Esophagus mucosa (tissue), 1 donor: ENCODE measurements at places on chromosomes 4 and X.

GRCh38 chrX:40933706-40934425 is 151.4 kb upstream of the USP9X start:
- no peak for ATAC-seq

- ATAC-seq: no peak
Observed at GRCh38 chr4:147349193-147349592, 131.7 kb upstream of the EDNRA start.

GRCh38 chrX:71102292-71102691 is 4.2 kb downstream of the CXorf65 start:
- no peak for ATAC-seq

DNA sequence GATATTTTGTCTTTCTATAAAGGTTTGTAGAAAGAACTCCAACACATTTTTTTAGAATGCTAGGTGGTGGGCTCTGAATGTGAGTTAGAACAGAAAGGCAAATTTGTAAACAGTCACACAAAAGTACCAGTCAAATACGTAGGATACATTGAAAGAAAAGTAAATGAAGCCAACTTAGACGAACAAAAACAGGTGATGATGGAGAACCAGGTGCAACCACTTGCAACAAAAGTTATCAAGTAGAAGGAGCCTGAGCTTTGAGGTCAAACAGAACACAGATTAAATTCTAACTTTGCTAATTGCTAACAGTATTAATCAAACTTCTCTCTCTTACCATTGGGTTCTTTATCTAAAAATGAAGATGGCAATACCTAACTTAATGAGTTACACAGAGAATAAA is 62.7 kb upstream of the DAPP1 start:
- no peak for ATAC-seq

DNA sequence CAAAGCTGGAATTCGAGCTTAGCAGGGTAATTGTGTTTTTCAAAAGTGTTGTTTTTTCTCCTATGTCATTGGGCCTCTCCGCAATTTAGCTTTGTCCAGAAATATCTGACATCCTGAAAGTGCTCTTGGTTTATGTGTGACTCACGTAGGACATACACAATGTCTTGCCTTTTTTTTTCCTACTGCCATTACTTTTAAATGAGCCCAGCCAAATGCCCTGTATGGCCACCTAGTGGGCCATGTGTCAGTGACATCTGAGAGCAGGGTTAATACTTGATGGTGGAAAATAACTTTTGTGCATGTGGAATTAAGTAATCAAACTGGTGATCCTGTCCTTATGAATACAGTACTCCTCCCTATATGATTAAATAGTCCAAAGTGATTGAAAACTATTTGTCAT is 1411.1 kb upstream of the TENM3 start:
- ATAC-seq: no peak
